Hypothalamus (tissue), 51 donors: ENCODE measurements at places on chromosomes 7 and 10.

GRCh38 chr7:69263550-69263949 lies 334.7 kb upstream of the AUTS2 start:
- no peak for DNase-seq

DNA sequence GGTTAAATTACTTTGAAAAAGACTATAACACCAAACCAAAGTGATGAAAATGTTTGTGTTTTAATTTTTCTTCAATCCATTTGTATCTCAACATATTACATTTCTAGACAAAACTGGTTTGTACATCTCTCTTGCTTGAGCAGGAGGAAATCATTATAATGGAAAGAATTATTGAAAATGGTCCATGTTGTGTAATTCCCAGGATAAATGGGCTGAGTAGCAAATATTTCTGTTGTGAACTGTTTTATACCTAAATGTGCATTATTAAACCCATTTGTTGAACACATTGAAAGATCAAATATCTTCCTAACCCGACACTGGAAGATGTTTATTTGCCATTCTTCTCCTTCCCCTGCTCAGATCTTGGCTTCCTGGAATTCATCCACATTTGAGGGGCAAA lies 14.1 kb upstream of the CDK6 start:
- DNase-seq, result no peak

- DNase-seq, result no peak
Observed at GRCh38 chr10:31347705-31348104, 28.7 kb downstream of the ZEB1 start.

GRCh38 chr10:5385224-5385623 lies 19.4 kb downstream of the TUBAL3 start:
- DNase-seq, result no peak

- DNase-seq, result no peak
Observed at GRCh38 chr7:135842446-135843179, 94.0 kb upstream of the FAM180A start.

DNA sequence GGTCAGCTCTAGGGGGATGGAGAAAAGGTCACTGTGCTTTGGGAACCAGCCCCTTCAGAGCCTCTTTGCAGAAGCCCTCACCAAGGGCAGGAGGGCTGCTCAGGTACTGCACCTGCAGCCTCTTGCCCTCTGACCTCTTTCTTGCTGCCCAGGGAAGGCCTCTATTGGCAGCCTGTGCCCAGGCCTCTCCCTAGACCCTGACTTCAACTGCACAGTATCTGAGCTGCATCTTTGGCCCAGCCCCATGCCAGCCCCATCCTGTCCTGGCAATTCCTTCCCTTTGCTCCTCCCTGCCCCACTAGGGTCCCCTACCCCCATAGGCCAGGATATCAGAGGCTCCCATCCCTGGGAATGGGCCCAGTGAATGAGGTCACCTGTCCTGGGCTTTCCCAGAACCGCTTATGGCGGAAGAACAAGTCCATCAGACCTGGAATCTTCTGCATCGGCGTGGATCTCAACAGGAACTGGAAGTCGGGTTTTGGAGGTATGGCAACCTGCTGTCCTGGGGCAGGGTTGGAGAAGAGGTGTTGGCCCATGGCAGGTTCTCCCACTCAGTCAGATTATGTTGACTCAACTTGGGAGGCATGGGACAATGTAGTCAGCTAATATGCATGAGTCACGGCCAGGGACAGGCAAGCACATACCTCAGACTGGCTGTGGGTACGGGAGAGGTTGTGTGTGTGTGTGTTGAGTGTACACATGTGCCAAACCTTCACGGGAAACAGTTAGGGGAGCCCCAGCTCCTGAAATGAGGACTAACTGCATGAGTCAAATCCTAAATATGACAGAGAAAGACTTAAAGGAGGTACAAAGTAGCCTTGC lies 17.1 kb upstream of the CPA1 start:
- no peak for DNase-seq

DNA sequence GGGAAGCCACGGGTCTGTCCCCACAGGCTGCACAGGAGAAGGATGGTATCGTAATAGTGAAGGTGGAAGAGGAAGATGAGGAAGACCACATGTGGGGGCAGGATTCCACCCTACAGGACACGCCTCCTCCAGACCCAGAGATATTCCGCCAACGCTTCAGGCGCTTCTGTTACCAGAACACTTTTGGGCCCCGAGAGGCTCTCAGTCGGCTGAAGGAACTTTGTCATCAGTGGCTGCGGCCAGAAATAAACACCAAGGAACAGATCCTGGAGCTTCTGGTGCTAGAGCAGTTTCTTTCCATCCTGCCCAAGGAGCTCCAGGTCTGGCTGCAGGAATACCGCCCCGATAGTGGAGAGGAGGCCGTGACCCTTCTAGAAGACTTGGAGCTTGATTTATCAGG lies 8.1 kb downstream of the ZKSCAN1 start:
- DNase-seq, result no peak

DNA sequence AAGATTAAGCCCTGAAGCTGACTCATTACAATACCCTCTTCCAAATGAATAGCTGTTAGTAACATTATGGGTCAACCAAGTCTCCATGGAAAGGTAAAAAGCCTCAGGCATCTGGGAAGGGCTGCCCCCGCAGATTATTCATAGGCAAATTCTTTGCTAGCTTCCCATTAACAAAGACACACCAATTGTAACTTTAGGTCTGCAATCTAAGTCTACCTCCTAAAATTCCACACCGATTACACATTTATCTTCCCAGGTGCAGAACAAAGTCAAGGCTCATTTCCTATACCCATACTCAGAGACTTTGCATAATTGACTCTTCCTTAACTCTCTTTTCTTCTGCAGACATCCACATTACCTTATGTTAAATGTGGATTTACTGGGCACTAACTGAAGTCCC lies 826.3 kb upstream of the MBL2 start:
- no peak for DNase-seq

DNA sequence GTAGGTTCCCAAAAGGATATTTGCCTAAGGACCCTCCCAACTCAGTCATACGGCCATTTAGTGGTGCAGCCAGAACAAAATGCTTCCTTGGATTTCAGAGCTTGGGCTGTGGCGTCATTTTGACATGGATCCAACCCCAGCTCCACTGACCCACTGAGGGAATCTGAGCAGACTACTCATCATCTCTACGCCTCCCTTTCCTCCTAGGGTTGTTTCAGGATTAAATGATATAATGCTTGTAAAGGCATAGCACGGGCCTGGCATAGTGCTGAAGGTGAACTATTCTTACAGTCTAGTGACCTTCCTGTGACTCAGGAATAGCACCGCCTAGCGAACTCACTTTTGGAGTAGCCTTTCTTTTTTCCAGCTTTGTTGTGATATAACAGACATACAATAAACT lies 70.3 kb upstream of the LOXL4 start:
- DNase-seq, result no peak

DNA sequence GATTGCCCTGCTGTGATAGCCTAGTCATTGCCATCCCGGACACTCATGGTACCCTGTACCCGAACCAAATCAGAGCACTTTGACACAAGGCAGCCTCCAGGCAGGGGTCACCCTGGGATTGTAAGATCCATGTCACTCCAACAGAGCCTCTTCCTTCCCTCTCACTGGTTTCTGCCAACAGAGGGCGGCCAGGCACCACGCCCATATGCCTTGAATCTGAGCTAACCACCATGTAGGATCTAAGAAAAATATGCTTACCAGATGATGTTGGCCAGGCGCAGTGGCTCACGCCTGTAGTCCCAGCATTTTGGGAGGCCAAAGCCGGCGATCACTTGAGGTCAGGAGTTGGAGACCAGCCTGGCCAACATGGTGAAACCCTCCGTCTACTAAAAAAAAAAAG lies 389.2 kb upstream of the KLF6 start:
- no peak for DNase-seq
